Naive thymus-derived CD8-positive, alpha-beta T cell (primary cell): ENCODE measurements at places on chromosomes 16 and 17.

- DNase-seq: no peak
Measured at GRCh38 chr17:4032738-4033137, 68.5 kb upstream of the ATP2A3 start.

DNA sequence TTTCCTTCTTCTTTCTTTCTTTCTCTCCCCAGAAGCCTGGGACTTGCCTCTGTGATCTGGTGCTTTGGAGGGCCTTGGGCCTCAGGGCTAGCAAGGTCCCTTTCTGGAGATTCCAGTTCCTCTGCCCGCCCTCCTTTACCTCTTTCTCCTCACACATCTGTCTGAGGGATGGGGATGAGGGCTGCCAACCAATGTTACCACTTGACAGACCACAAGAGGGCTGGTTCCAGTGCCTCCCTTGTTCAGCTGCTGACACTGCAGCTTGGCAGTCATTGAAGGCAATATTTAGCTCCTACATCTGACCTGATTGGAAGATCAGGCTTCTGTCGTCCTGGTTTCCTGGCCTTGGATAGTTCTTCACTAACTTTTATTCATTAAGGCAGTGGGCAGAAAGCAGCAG is 3.6 kb upstream of the ZNF652 start:
- DNase-seq: no peak

DNA sequence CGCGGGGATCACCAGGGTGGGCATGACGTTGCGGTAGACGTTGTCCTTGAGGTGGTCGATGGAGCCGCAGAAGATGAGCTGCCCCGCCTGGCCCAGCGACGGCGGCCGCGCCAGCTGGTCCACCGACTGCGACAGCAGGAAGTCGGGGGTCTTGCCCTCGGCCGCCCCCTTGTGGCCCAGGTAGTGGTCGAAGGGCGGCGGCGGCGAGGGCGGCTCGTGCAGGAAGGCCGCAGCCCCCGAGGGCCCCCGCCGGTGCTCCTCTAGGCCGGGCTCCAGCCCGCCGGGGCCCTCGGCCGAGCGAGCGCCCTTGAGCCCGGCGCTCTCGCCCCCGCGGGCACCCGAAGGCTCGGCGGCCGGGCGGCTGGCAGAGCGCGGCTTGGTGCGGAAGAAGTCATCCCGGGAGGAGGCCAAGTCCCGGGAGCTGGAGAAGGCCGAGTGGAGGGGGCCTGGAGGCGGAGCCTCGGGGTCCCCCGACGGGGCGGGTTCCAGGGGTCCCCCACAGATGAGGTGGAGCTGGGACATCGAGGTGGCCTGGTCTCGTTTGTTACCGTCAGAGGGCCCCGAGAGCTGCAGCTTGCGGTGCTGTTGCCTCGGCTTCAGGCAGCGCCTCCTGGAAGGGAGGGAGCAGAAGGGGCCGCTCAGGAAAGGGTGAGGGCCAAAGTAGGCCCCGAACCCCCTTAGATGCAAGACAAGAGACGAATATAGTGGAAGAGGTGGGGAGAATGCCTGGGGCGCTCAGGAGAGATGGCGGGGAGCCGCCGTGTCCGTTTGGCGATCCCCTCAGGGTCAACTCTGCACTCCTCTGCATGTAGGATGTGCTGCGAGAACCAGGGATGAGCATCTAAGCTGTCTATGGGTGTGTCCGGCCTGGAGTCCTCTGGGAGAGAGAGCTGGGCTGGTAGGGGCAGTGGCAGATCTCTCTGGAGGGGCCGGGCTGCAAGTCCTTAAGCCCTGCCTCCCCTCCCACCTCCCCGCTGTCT is 8.8 kb downstream of the FAM171A2 start:
- peak; percentile 68 for DNase-seq

DNA sequence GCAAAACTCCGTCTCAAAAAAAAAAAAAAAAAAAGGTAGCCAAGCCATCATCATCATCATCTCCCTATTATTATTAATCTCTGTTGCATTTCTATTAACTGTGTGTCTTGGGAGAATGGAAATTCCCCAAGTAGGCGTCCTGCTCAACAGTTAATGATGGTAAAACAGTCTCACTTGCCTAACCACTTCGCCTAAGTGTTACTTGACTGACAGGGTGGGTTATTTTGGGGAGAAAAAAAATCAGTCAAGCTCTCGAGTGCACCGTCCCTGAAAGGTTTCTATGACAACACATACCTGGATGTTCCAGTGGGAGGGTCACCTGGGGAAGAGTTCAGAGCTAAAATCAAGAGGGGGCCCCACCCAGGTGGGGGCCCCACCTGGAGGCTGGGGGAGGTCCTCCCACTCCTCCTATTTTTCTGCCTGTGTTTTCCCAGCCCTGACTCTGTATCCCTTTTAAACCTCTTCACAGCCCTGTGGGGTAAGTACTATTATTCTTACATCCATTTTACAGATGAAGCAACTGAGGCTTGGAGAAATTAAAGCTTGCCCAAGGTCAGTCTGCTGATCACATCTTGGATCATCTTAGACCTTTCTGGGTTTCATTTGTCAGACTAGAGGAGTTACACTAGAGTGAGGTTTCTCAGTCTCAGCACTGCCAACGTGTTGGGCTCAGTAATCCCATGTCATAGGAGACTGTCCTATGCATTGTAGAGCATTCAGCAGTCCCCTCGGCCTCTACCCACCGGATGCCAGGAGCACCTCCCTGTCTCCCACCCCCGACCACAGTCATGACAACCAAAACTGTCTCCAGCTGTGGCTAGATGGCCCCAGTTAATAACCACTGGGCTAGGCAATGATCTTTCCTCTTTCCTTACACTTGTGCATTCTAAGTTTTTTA is 11.0 kb upstream of the ABAT start:
- no peak for DNase-seq

- no peak for DNase-seq
Measured at GRCh38 chr16:79628501-79628975, 28.0 kb upstream of the MAF start.

DNA sequence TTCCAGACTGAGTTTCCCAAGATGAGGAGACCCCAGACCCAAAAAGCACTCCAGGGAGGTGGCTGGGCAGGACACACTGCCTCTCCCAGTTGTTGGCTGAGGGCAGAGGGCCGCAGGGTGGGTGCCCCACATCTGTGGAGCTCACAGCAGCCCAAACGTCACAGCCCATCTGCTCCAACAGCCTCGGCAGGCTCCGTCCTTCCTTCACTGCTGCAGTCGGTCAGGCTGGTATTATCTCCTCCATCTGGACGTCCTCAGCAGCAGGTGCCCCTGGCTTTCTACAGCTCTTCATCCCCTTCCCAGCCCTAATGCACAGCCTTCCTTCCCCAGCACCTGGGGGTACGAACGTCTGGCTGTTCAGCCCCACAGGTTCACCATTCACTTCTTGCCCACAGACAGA is 55.2 kb downstream of the PRMT7 start:
- DNase-seq: no peak

GRCh38 chr17:57328109-57328882 is 72.0 kb downstream of the MSI2 start:
- no peak for DNase-seq

DNA sequence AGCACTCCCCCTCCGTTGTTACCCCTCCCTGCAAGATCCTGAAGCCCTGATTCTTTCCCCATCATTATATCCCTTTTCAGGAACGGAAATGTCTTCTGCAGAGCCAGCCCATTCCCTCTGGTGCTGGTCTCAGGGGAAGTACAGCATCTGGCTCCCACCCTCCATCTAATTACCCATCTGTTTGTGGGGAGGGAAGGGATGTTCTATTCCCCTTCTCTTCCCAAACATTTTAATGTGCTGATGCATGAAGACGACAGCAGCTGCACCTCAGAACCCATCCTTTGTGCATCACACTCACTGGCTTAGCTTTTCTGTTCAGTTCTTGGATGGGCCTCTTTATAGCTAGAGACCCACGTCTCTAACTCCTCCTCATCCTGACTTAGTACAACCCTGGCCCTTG is 367.2 kb downstream of the CDH13 start:
- no peak for DNase-seq

DNA sequence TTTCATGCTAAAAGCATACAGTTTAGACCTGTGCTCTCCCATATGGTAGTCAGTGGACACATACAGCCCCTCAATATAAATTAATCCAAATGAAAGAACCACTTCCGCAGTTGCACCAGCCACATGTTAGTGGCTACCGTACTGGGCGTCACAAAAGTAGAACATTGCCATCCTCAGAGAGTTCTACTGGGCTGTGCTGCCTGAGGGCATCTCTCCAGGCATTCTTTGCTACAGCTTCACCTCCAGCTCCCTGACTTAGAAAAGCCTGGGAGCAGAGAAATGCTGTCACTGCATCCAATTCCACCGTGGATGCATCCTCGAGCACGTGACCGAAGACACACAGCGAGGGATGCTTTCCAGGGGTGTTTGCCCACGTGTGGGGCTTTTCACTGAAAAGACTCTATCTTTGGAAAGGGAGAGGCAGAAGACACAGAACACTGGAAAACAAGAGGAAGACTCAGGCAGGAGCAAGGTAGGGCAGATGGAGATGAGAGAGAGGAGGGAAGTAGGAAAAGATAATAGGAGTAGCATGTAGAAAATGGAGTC is 86.4 kb downstream of the GAS7 start:
- no peak for DNase-seq
